ENCODE measurements at places on chromosomes 5 and 9.
A peak's percentile ranks its signal among the peaks of the same experiment; 100 is the strongest.

GRCh38 chr5:52702877-52703276 is 84.8 kb upstream of the ITGA1 start:
- DNase-seq: no peak

DNA sequence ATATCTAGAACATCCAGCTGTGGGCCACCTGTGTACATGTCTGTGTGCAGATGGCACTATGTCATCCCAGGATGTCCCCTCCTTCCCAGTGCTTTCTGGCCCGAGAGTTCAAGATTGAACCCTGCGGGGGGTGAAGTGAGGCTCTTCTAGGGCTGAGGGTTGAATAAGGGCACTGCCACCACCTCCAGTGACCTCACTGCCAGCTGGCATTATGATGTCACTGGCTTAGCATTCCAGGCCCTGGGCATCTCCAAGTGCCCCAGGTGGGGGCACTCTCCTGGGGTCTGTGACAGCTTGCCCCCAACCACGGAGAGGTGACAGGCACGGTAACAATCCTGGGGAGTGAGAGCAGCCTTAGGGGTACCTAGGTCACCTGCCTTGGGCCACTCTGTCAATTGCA is 27.1 kb downstream of the CXXC5 start:
- DNase-seq: no peak

GRCh38 chr5:1727571-1727970 is 72.1 kb downstream of the MRPL36 start:
- DNase-seq: no peak

DNA sequence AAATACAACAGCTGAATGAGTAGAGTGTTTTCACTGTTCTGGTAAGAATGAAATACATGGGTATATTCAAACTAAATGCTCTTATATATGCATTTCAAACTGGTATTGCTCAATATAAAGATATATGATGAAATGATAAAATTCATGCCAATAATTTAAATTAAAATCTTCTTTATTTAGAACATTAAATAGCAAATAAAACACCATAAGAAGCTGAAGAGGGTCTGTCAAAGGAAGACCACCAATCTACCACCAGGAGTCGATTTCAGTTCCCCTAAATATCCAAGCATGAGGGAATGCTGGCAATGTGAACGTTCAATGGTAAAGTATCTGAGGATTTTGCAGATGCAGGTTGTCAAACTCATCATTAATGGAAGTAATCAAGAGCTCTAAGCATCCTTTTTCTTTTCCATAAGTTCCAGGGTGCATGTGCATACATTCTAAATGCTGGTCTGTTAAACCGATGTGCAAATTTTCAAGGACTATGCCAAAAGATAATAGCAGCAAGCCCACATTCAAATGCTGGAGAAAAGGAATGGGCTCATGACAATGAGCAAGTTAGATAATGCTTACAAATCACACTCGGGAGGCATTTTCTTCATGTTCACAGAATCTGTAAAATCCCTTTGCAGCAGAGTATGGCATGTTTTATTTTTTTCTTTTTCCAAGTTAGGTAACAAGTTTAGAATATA is 118.8 kb upstream of the MTAP start:
- no peak for DNase-seq

- no peak for DNase-seq
Measured at GRCh38 chr5:36686881-36687280, 80.5 kb downstream of the SLC1A3 start.

- peak; percentile 9 for DNase-seq
Measured at GRCh38 chr9:125747765-125748445, 732 bp downstream of the PBX3 start.

GRCh38 chr9:77518688-77519087 is 129.4 kb downstream of the GNA14 start:
- no peak for DNase-seq

DNA sequence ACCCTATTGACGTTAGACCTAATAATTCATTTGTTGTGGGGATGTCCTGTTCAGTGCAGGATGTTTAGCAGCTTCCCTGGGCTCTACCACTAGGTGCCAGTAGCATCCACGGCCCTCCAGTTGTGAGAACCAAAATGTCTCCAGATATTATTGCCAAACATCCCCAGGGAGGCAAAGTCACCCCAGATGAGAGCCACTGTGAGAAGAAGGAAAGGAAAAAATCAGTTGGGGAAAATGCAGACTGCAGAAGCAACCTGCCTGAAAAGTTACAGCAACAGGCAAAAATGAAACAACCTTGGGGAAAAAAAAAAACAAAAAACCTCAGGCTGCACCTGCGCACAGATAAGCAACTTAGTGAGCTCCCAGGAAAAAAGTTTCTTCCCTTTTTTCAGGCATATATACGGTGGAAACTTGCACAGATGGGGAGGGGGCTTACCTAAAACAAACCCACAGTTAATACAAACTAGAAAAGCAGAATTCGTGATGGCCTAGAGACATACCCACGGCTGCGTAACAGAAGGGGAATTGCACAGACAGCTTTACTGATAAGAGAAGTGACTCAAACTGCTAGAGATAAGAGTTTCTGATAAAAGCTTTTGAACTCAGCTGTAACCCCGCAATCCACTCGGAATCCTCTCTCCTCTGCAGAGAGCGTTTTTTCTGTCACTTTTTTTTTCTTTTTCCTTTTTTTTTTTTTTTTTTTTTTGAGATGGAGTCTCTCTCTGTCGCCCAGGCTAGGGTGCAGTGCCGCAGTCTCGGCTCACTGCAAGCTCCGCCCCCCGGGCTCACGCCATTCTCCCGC is 29.8 kb upstream of the FBP1 start:
- DNase-seq: peak; percentile 38

DNA sequence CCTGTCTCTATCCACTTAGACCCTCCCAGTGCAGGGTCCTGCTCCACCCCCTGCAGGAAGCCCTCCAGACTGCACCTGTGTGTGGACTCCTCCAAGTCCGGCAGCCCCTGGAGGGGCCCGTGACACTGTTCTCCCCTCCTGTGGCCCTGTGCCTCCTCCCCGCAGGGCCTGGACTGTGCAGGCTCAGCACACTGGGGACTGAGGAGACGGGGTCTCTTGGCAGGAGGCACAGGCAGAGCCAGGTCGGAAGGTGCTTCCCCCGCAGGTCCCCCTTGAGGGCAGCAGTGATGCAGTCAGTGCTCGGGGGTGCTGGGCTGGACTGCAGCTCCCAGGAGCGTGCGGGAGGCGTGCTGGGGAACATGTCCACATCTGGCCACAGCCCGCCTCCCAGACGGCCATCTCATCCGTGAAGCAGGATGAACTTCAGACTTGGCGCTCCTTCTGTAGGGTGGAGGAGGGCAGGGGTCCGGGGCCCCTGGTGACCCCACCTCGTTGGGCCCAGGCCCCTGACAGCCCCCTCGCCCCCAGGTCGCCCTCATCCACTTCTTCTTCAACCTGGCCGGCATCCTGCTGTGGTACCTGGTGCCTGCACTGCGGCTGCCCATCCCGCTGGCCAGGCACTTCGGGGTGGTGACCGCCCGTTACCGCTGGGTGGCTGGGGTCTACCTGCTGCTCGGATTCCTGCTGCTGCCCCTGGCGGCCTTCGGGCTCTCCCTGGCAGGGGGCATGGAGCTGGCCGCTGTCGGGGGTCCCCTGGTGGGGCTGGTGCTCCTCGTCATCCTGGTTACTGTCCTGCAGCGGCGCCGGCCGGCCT is 4.9 kb downstream of the SLC34A3 start:
- no peak for DNase-seq

- no peak for DNase-seq
Measured at GRCh38 chr5:180648658-180649296, 623 bp downstream of the FLT4 start.

- DNase-seq: no peak
Measured at GRCh38 chr9:79980432-79980831, 408.7 kb downstream of the TLE4 start.

DNA sequence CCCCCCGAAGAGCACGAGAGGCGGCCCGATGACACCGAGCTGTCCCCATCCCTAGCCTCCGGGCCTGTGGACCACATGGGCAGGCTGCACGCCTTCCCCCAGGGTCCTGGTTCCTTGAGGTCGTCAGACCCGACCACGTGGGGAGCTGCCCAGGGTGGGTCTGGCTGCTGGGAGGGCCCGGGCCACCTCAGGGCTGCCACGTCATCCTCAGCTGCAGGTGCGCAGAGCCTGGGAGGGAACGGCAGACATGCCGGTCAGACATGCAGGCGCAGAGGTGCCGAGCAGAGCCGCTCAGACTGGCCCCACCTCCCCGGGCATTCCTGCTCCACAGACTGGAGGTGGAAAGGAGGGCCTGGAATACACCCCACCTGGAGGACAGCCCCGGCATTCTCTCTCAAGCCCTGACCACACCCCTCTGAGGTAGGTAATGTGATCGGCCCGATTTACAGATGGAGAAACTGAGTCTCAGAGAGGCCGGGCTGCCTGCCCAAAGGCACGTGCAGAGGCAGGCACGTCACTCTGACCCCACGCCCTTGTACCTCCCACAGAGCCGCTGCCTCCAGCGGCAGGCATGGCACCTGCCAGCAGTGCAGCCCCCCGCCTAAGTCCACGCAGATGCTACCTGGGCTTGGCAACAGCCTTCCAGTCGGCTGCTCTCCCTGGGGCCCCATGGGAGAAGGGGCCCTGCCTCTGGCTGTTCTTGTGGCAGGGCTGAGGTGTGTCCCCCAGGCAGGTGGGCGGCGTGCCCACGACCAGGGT is 649 bp downstream of the CCDC187 start:
- no peak for DNase-seq

DNA sequence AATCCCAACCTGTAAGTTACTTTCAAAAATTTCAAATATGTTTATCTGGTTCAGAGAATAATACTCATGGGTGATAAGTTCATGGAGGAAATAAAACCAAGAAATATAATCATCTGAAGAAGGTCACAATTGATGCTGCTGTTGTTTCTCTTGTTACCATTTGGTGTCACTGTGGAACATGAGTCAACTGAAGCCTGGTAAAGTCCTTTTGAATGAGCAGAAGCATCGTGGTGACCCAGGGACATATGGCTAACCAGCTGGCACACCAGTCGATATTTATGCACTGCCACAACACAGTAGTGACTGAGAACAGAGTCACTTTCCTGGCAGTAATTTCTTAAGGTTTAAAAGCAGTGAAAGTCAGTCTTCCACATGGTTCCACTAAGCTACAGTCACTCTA is 612.9 kb upstream of the TLE4 start:
- DNase-seq: no peak

- no peak for DNase-seq
Measured at GRCh38 chr9:117926031-117926658, 221.9 kb downstream of the TLR4 start.

- no peak for DNase-seq
Measured at GRCh38 chr9:9623506-9623905, 989.3 kb downstream of the PTPRD start.

GRCh38 chr9:12183321-12183720 is 509.9 kb upstream of the TYRP1 start:
- no peak for DNase-seq

DNA sequence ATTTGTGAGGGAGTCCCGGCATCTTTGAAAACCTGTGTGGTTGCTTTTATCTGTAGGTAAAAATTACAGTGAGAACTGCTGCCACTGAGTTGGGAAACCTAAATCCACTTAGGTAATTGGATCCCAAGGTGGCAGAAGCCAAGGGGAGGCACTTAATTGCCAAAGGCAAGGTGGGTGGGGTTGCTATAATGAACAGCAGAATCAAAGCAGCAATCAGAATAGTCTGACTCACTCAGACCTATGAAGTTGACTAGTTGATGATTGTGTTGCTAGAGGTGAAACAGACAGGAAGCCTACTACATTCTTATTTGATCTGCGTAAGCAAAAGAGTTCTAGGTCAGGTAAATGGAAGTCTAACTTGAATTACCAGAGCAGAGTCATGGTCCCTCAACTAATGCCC is 17.3 kb upstream of the BICD2 start:
- DNase-seq: no peak

GRCh38 chr5:139403787-139404483 is at the start of gene SPATA24:
Gene SPATA24, minus strand, starts transcription at chr5:139404089. Its CDS starts 29 bp downstream, at chr5:139404060.
- DNase-seq: peak; percentile 98

DNA sequence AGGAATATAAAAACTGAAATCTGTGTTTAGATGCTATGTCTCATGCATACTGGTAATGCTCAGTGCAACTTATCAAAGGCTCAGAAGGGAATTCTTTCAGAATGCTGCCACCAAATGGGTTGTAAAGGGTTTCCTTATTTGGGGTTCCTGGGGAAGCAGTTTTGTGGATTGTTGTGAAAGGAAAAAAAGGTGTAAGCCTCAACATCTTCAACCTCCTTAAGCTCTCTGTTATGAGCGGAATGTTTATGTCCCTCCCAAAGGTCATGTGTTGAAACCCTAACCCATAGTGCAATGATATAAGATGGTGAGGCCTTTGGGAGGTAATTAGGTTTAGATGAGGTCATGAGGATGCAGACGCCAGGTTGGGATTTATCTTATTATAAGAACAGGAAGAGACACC is 41.6 kb downstream of the GNA14 start:
- DNase-seq: no peak

GRCh38 chr9:31135567-31135966 is 1248.9 kb upstream of the ACO1 start:
- no peak for DNase-seq

GRCh38 chr5:7683753-7684152 is 167.2 kb downstream of the CFAP90 start:
- no peak for DNase-seq

All from stimulated activated naive CD4-positive, alpha-beta T cell treated with Interleukin-2 at 50 U/mL for 16 hours (primary cell).